Activated naive CD8-positive, alpha-beta T cell treated with anti-CD3 and anti-CD28 coated beads, Interleukin-2, amount 50 U/mL, for 24 hours (primary cell): ENCODE measurements at places on chromosomes 1 and 21.

GRCh38 chr1:83527987-83528386 is 470.9 kb downstream of the TTLL7 start:
- H3K4me3 ChIP-seq = no peak overlapping the region
- DNase-seq = no peak
- H3K36me3 ChIP-seq = no peaks in the 10 kb centered on the region

- no peak overlapping the region for H3K4me3 ChIP-seq
- DNase-seq = no peak
- H3K27ac ChIP-seq = no peak overlapping the region
- peaks cover 5% of the 10 kb centered on the region for H3K36me3 ChIP-seq
- H3K27me3 ChIP-seq = no peaks in the 10 kb centered on the region
- no peaks in the 10 kb centered on the region for H3K4me1 ChIP-seq
These were observed 8.0 kb upstream of the ANGPTL3 start for GRCh38 chr1:62589321-62589720.

- peaks cover 30% of the 10 kb centered on the region for H3K27me3 ChIP-seq
- H3K4me3 ChIP-seq = no peak overlapping the region
- no peaks in the 10 kb centered on the region for H3K4me1 ChIP-seq
- DNase-seq = no peak
- H3K36me3 ChIP-seq = no peaks in the 10 kb centered on the region
These were observed 111.0 kb downstream of the TAS1R2 start for GRCh38 chr1:18748435-18748834.

DNA sequence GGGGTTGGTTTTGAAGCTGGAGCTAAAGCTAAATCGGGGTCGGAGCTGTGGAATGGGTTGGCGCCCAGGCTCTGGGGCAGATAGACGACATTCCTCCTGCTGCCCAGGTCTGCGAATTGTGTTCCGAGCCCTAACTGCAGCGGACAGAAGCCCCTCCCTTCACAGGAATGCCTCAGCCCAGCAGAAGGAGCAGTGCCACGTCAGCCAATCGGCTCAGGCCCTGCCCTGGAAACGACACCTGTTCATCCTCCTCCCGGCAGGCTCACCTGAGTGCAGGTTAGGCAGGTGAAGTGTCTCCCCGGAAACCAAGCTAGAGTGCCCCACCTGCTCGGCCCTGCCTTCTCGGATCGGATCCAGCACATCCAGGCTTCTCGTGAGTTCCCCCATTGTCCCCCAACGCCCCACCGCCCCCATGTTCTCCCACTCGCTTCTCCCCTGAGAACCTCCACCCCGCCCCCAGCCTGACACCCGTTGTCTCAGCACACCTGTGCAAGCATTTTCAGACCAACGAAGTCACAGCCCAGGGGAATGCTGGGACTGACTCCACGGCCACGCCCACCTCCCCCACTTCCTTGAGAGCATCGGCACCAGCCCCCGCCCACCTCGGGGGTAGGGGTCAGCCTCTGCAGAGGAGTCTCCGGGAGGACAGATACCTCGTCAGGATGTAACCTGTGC is 775 bp downstream of the TMEM125 start:
- peak overlapping the region; percentile 34 for H3K4me3 ChIP-seq
- H3K27me3 ChIP-seq = peaks cover 9% of the 10 kb centered on the region
- no peak overlapping the region for H3K27ac ChIP-seq
- DNase-seq = peak; percentile 25

GRCh38 chr1:227935826-227936225 is 11.9 kb downstream of the WNT9A start:
- H3K27me3 ChIP-seq = no peaks in the 10 kb centered on the region
- H3K27ac ChIP-seq = no peak overlapping the region
- peaks cover 16% of the 10 kb centered on the region for H3K4me1 ChIP-seq
- no peak for DNase-seq

- no peaks in the 10 kb centered on the region for H3K36me3 ChIP-seq
- no peak overlapping the region for H3K27ac ChIP-seq
- DNase-seq = no peak
- H3K4me1 ChIP-seq = no peaks in the 10 kb centered on the region
- H3K27me3 ChIP-seq = no peaks in the 10 kb centered on the region
- no peak overlapping the region for H3K4me3 ChIP-seq
These were observed 113.1 kb upstream of the RGS18 start for GRCh38 chr1:192045131-192045530.

GRCh38 chr1:221157026-221157761 is 278.0 kb downstream of the HLX start:
- no peak overlapping the region for H3K27ac ChIP-seq
- no peak overlapping the region for H3K4me3 ChIP-seq
- H3K27me3 ChIP-seq = peaks cover 2% of the 10 kb centered on the region
- H3K36me3 ChIP-seq = no peaks in the 10 kb centered on the region
- H3K4me1 ChIP-seq = no peaks in the 10 kb centered on the region
- DNase-seq = no peak

- no peak for DNase-seq
- H3K4me1 ChIP-seq = no peaks in the 10 kb centered on the region
- no peak overlapping the region for H3K4me3 ChIP-seq
- no peak overlapping the region for H3K27ac ChIP-seq
These were observed 28.7 kb downstream of the F3 start for GRCh38 chr1:94512816-94513215.

- peaks cover 13% of the 10 kb centered on the region for H3K27me3 ChIP-seq
- no peak for DNase-seq
- no peaks in the 10 kb centered on the region for H3K4me1 ChIP-seq
- no peaks in the 10 kb centered on the region for H3K36me3 ChIP-seq
These were observed 171.9 kb upstream of the BEND5 start for GRCh38 chr1:48948562-48948961.

DNA sequence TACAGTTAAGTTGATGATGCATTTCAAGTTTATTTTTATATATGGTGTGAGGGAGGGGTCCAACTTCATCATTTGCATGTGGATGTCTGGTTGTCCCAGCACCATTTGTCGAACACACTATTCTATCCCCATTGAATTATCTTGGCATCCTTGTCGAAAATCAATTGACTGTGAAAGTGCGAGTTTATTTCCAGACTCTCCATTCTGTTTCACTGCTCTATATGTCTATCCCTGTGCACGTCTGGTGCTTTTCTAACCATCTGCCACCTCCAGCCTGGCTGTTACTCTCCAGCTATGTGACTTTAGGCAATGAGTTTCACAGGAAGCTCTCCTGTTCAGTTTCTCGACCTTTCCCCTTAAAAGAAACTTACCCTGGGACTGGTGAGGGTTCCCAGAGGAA is 137.1 kb upstream of the KLHDC7A start:
- DNase-seq = no peak
- H3K4me3 ChIP-seq = no peak overlapping the region
- H3K27ac ChIP-seq = no peak overlapping the region
- no peaks in the 10 kb centered on the region for H3K27me3 ChIP-seq
- no peaks in the 10 kb centered on the region for H3K36me3 ChIP-seq
- no peaks in the 10 kb centered on the region for H3K4me1 ChIP-seq

- no peaks in the 10 kb centered on the region for H3K36me3 ChIP-seq
- H3K4me1 ChIP-seq = no peaks in the 10 kb centered on the region
- H3K27me3 ChIP-seq = peaks cover 2% of the 10 kb centered on the region
- no peak for DNase-seq
These were observed 48.1 kb upstream of the NRIP1 start for GRCh38 chr21:15112858-15113257.

DNA sequence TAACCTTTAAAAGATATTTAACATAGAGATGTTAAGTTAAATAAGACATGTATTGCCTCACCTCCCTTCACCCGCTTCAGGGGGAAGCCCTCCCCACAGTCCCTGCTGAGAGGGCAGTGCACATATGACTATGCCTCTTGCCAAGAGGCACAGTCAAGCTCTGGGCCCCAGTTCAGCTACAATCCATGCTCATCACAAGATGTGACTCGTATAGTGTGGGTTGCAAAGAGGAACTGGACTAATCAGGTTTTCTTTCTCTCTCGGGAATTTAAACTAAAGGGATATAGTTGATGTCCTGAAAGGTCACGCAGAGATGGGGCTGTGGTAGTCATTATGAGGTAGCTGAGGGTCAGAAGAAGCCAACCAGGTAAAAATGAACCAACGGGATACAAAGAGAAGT is 35.6 kb downstream of the LYST start:
- no peaks in the 10 kb centered on the region for H3K27me3 ChIP-seq
- peaks cover 20% of the 10 kb centered on the region for H3K4me1 ChIP-seq
- H3K36me3 ChIP-seq = peaks cover 41% of the 10 kb centered on the region
- peak; percentile 57 for DNase-seq

- H3K36me3 ChIP-seq = no peaks in the 10 kb centered on the region
- peaks cover 17% of the 10 kb centered on the region for H3K4me1 ChIP-seq
- no peak for DNase-seq
- no peak overlapping the region for H3K4me3 ChIP-seq
- no peaks in the 10 kb centered on the region for H3K27me3 ChIP-seq
These were observed 658.3 kb downstream of the PTPRC start for GRCh38 chr1:199297174-199297573.

DNA sequence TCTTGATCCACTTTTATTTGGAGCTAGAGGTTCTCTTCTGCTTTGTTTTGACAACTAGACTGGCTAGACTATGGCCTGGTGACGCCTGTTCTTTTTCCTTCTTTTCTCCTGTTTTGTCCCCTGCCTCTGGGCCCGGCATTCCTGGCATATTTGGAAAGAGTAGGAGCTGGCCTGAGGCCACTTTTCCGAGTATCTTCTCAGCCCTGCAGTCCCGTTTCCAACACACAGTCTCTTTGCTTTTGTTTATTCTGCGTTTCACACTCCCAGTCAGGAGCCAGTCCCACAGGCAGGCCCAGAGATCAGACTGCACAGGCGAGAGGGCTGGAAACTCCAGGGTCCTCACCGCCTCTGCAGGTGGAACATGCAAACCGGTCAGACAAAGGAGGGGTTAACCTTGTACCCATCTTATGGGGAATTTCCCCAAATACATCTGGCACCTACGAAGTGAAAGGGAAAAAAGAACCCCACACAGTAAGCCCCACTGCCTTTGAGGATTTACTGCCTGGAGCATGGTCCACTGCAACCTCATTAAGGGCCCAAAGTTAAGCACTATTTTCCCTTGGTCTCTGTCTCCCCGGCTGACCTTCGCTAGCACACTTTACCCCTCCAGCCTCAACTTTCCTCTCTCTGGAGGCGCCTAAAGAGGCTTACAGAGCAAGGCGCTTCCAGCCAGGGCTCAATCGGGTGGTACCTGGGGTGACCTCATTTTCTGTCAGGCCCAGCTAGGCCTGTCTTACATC is 141.1 kb downstream of the TOMM20 start:
- peaks cover 89% of the 10 kb centered on the region for H3K4me1 ChIP-seq
- peak overlapping the region; percentile 60 for H3K4me3 ChIP-seq
- no peaks in the 10 kb centered on the region for H3K27me3 ChIP-seq
- peaks cover 1% of the 10 kb centered on the region for H3K36me3 ChIP-seq
- peak overlapping the region; percentile 94 for H3K27ac ChIP-seq

DNA sequence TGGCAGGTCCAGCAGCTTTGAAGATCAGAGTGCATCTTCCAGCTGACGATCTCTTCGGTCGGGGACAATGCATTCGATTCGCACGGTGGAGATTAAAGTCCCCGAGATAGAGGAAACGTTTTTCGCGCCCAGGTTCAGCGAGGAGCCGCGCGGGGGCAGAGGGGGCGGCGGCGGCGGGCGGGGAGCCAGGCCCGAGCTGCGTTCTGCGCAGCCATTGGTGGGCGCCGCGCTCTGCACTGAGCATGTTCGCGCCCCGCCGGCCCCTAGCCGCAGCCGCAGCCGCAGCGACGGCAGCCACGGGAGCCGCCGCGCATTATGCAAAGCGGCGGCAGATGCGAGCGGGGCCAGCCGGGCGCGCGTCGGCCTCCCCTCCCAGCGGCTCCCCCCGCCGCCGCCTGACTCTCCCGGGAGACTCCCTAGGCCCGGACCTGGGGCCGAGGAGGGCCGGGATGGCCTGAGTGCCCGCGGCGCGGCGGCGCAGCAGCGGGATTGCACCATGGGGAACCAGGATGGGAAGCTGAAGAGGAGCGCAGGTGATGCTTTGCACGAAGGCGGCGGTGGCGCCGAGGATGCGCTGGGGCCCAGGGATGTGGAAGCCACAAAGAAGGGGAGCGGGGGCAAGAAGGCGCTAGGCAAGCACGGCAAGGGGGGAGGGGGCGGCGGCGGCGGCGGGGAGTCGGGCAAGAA is at the start of gene FMN2:
Gene FMN2 (plus strand): TSS at position 270 of the 687 bp plus-strand sequence. CDS start 227 bp downstream, at position 497.
- peak within 1 kb of the TSS; percentile 8 for H3K4me3 ChIP-seq
- no peak within 1 kb of the TSS for H3K27ac ChIP-seq
- peaks cover 4% of the 10 kb centered on the region for H3K4me1 ChIP-seq
- H3K36me3 ChIP-seq = no peaks in the 10 kb centered on the region
- peaks cover 40% of the 10 kb centered on the region for H3K27me3 ChIP-seq

DNA sequence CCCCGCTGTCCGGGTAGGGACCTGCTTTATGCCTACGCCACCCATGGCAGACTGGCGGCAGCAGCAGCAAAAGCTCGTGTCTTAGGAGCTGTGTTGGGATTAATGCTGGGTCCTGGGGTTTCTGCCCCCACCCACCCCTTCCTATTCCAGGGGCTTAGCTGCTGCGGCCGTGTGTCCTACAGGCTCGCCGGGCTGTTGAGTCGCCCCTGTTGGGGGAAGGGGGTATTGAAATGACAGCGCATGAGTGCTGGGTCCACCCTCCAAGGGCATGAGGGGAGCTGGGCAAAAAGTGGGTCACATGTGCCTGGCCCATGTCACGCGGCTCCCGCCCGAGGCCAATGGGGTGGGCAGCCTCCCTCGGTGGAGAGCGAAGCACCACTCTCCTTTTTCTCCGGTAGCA is 118.3 kb upstream of the COL6A1 start:
- DNase-seq = no peak
- no peak overlapping the region for H3K27ac ChIP-seq
- H3K4me1 ChIP-seq = peaks cover 3% of the 10 kb centered on the region
- H3K36me3 ChIP-seq = no peaks in the 10 kb centered on the region
- H3K27me3 ChIP-seq = no peaks in the 10 kb centered on the region
- no peak overlapping the region for H3K4me3 ChIP-seq

- H3K4me1 ChIP-seq = no peaks in the 10 kb centered on the region
- DNase-seq = no peak
- H3K27ac ChIP-seq = no peak overlapping the region
- no peak overlapping the region for H3K4me3 ChIP-seq
These were observed 31.1 kb downstream of the NHLH2 start for GRCh38 chr1:115809847-115810246.

- H3K27me3 ChIP-seq = no peaks in the 10 kb centered on the region
- no peak for DNase-seq
- H3K4me1 ChIP-seq = no peaks in the 10 kb centered on the region
- H3K4me3 ChIP-seq = no peak overlapping the region
- no peaks in the 10 kb centered on the region for H3K36me3 ChIP-seq
- no peak overlapping the region for H3K27ac ChIP-seq
These were observed 1237.2 kb downstream of the PLA2G4A start for GRCh38 chr1:188065917-188066316.

- no peak for DNase-seq
- H3K4me3 ChIP-seq = no peak overlapping the region
- H3K27ac ChIP-seq = no peak overlapping the region
- H3K4me1 ChIP-seq = peaks cover under 1% of the 10 kb centered on the region
- no peaks in the 10 kb centered on the region for H3K27me3 ChIP-seq
- peaks cover 5% of the 10 kb centered on the region for H3K36me3 ChIP-seq
These were observed 103.2 kb downstream of the SCCPDH start for GRCh38 chr1:246827396-246827795.
